ENCODE measurements at places on chromosomes 11 and 22.

DNA sequence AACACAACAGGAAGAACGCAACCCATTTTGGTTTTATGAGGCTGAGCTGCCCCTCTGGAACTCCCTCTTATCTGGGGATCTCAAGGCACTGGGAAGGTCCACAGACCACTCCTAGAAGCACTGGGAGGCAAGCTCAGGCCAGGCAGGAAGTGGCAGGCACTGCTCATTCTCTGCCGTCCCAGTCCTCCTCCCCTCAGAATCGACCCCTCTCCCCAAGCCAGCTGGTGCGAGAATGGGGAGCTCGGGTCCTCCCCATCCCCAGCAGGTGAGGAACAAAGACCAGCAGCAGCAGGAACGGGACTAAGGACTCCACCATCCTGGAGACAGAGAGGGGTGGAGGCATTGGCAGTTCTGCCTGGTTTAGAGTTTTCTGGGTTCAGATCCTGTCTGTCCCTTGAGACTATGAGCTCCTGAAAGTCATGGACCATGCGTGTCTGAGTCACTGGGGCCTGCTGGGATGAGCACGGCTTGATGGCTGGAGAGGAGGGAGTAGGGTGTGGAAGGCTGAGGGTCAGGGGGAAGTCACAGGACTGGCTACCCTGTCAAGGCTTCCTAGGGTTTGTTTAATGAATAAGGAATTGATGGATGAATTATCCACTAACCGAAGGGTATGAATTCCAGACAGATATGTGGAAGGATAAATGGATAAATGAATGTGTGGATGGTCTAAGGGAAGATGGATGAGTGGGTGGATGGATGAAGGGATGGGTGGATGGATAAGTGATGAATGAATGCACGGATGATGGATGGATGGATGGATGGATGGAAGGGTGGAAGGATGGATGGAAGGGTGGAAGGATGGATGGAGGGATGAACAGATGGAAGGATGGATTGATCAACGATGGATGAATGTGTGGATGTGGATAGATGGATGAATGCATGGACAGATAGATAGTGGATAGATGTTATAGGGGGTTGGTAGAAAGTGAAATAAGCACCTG lies 6.4 kb downstream of the MYEOV start:
- DNase-seq: peak; percentile 84

DNA sequence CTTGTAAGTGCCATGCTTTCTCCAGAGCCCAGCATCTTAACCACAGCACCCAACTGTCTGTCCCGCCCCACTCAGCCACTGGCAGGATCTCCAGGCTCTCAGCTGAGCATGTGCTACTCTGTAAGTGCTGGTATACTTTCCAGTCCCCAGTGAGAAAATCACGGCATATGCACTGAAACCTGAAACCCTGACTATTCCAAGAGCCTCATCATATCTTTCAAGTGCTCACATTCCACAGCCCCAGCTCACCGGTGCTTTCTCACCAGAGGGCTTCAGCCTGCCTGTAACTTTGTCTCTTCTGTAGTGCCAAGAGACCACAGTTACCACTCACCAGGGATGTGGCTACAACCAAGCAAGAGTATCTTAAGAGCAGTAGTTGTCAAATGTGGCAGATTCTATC lies 24.4 kb upstream of the PAMR1 start:
- peak; percentile 98 for DNase-seq

DNA sequence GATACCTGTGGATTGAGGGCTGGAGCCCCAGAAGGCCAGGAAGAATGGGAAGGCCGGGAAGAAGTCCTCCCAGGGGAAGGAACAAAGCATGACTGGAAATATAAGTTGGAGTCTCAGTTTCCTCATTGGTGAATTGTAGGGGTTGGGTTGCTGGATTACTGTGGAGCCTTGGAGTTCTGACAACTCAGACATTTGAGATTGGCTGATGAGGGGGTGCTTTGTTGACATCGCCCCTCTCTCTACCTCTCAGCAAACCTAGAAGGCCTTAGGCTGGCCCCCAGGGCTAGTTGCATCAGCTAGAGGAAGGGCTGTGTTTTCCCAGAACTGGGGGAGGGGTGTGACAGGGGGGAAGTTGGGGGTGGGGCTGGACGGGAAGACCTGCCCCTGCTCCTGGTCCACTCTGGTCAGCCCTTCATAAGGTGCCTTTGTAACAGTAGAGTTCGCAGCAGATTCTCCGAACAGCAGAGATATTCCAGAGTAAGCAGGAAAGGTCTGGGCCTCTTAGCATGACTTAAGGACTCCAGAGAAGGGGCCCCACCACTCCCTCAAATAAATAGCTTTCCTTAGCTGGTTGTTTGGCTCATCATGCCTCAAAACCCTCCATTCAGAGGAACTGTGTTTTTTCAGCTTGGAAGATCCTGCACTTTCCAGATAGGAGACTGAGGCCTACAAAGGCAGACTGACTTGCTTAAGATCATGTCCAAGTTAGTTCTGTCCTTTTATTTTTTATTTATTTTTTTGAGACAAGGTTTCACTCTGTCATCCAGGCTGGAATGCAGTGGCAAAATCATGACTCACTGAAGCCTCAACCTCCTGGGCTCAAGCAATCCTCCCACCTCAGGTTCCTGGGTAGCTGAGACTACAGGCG lies 12.5 kb upstream of the THRSP start:
- DNase-seq: peak; percentile 60

GRCh38 chr11:57568330-57568766 lies 876 bp upstream of the UBE2L6 start:
- DNase-seq: peak; percentile 72

- DNase-seq: no peak
Measured at GRCh38 chr22:50572965-50573364, 5.3 kb downstream of the CPT1B start.
